ENCODE measurements at places on chromosomes 1 and 21.

- DNase-seq = no peak
Measured at GRCh38 chr1:47683401-47683800, 245.6 kb downstream of the FOXD2 start.

DNA sequence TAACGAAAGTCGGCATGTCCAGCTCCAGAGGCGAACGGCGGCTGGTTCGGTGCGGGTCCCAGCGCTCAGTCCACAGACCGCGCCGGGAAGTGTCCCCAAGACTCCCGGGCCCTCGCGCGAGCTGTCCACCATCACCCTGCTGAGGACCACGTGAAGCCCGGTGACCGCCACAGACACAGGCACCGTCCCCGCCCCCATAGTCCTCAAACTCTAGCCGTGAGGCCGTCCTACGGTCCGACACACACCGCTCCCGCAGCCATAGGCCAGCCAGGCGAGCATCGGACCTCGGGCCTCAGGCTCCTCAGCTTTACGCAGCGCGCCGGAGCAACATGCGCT, 535 bp downstream of the SETD4 start:
- no peak for DNase-seq

DNA sequence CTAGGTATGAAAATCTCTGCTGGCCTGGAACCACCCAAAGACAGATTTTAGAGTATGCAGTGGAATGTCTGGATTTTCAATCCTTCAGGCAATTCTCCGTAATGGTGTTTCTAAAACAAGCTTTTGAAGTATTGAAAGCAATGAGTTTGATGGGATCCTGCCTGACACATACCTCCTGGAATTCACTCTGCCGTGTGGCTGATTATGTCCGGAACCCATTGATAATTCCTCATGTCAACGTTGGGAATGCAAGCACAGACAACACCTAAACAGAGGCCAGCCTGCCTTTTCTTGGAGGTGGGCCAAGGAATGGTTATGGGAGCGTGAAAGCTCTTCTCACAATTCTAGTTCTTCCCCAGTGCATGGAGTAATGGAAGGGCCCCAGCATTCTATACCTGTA, 168.9 kb upstream of the HMCN1 start:
- no peak for DNase-seq

DNA sequence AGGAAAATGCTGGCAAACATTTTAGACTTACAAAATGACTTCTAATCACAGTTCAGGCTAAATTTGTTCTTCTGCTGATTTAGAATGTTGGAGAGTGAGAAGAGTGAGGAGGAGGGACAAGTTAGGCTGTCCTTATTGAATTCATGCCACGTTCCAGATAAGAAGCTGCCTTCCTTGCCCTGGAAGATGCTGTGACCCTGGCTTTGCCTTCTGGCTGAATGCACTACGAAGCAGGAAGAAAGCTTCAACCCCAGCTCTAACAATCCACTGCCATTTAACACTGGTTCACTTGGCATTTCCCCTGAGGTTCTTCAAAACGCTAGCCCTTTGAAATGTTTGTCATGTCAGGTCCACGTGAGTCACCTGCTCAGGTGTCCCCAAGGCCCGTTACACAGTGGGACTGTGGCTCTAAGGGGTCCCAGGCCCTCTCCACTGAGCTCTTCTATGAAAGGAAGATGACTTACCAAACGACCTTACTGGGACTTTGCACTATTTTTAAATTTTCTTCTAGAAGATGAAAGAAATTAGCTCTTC, 30.0 kb upstream of the LRRC8C start:
- no peak for DNase-seq

DNA sequence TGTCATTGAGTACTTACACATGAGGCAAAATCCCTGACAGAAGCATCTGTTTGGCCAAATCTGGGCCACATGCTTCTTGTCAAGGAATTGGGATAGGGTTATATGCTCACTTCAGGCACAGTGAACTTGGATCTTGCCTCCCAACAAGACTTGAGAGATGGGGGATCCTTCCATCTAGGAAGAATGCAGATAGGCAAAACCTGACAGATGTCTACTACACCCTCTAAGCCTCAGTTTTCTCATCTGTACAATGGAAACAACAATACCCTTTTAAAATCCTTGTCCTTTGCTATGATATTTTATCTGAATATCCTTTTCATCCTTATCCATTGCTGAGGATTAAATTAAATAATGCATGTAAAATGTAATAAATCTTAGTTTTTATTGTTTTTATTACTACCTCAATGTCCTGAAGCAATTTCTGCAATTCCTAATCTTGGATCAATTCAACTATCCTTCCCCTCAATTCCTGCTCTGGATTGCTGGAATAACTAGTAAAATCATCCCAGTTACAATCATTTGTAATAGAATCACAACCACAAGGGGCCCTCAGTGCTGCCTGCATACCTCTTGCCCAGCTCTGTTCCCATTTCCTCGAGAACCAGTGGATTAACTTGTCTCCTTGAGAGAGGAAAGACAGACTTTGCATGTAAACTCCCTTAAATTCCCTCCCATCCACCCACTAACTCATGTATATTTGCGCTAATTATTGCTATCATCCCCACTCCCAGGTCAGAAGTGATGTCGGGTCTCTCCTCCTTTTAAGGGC, 8.1 kb upstream of the XPR1 start:
- DNase-seq = no peak

GRCh38 chr1:245235156-245235555, 80.4 kb downstream of the KIF26B start:
- no peak for DNase-seq

GRCh38 chr1:46102769-46103476, 29.5 kb downstream of the PIK3R3 start:
- no peak for DNase-seq

DNA sequence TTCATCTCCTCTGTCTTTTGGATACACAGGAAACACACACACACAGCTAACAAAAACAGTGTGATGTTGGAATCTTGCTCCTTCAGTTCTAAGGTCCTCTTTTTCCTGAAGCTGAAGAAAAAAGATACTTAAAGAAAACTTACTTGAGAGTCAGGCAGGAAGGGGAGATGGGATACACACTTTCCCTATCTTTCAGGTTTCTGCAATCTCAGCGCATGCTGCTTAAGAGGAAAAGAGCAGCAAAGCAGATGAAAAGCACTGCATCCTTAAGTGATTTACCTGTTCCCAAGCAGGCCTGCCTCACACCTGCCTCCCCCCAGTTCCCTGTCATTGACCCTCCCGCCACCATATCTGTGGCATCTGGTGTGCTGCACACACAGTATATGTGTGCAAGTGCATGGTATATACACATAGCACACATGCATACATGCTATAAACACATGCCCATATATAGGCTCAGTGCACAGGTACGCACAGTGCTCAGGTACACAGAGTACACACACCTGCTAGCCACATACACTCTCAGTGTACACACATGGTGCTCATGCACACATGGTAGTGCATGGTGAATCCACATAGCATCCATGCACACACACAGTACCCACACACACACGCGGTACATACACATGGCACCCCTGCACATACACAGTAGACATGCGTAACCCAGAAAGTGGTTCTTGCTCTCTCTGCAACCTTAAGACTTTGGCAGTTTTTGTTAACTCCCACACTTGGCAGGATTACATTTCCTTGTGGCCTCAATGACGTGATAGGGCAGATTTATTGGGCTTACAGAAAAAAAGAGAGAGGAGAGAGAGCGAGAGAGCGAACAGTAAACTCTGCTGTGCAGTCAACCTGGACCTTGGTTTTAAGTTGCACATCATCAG, 166.9 kb downstream of the TOMM20 start:
- DNase-seq = no peak

GRCh38 chr1:166182281-166182680, 15.5 kb upstream of the FAM78B start:
- DNase-seq = no peak

- DNase-seq = no peak
Measured at GRCh38 chr1:107692580-107693345, 272.2 kb downstream of the VAV3 start.

GRCh38 chr1:151069103-151069486, 1.5 kb upstream of the GABPB2 start:
- no peak for DNase-seq

- no peak for DNase-seq
Measured at GRCh38 chr1:50481142-50481736, 58.0 kb upstream of the DMRTA2 start.

- no peak for DNase-seq
Measured at GRCh38 chr1:24435782-24436365, 20.3 kb downstream of the NIPAL3 start.

DNA sequence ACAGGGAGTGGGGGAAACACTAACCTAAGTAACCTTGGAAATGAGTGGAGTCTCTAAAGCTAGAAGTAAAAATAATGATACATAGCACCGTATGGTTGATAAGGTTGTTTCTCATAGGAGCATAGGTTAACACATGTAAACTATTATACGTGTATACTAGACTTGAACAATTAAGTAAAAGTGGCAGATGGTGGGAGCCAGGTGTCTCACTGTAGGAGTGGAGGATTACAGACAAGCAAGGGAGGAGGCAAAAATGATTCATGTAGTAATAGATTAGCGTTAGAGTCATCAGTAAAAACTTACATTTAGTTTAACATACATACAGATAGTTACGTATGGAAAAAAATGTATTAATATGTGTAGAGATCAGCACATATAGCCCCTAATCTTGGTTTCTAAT, 138.4 kb upstream of the DSCAM start:
- DNase-seq = no peak

- DNase-seq = no peak
Measured at GRCh38 chr1:66285618-66286270, 248.2 kb upstream of the SGIP1 start.

- DNase-seq = no peak
Measured at GRCh38 chr1:94504601-94505000, 37.0 kb downstream of the F3 start.

Measured in activated T-helper 1 cell treated with anti-CD3 and anti-CD28 coated beads, Interleukin-2, amount 50 U/mL, for 16 hours (primary cell).